SHP77 treated with DMSO at 0.1 percent for 48 hours (cell line): ENCODE measurements at places on chromosomes 16 and 17.

GRCh38 chr17:50710025-50710424 lies 2.3 kb upstream of the ANKRD40 start:
- no peak for DNase-seq

- no peak for DNase-seq
These were observed 11.0 kb downstream of the C17orf67 start for GRCh38 chr17:56822725-56823124.

DNA sequence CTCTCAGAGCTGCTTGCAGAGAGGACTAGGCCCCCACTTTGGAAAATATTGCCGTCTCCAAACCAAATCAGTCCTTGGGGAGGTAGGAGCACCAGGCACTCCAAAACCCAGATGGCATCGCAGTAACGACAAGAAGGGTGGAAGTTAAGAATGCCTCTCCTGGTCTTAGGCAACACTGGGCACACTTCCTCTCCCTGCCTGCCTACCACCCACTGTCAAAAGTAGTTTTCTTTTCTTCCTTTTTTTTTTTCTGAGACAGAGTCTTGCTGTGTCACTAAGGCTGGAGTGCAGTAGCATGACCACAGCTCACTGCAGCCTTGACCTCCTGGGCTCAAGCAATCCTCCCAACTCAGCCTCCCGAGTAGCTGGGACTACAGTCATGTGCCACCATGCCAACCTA lies 47.2 kb downstream of the SRL start:
- DNase-seq = no peak

DNA sequence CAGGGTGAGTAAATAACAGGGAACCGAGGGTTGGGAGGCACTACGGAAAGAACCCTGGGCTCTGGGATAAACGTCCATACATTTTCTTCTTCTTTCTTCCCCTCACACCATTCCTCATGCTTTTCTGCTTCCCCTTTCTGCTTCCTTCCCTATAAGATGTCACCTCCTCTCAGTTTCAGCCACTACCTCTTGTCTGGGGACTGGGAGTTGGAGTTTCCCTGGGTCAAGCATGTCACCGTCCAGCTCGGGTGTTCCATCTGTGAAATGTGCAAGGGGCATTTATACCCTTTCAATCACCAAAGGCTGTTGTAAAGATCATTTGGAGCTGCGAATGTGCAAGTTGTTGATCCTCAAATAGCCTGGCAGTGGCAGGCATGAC lies 17.5 kb upstream of the CCL22 start:
- DNase-seq = no peak

DNA sequence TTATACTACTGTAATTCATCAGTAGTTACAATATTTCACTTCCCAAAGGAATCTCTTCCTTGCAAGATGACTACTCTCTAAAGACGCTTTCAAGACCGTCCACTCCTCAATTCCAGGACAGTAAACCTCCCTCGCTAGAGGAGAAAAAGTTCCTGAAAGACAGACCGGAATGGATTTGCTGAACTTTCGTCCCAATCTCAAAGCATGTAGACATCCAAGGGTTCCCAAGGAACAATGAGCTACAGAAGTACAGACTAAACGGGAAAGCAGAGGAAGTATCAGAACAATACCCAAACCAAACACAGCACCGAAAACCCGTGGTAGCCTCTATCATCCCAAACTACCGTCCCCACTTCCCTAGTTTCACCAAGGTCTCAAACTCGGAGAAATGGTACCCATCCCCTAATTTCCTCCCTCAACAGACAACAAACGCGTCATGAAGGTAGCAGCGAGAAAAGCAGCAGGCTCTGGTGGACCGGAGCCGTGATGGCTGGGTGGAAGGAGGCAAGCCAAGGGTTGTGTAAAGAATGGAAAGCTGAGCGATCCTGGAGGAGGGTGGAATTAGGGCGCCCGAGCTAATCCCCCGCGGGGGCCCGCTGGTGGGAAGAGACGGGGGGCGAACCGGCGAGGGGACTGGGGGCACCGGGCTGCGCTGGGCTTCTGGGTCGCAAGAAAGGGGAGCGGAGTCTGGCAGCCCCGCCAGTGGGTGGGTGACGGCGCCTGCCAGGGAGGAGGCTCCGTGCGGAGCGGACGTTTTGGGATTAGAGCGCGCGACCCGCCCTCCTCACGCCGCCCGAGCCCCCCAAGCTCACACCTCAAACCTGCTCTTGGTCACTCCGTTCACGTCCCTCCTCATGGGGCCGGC lies 647 bp downstream of the FBXL20 start:
- no peak for DNase-seq

GRCh38 chr16:30371248-30371816 lies 1.0 kb upstream of the TBC1D10B start:
- no peak for DNase-seq
